Osteoblast (primary cell): ENCODE measurements at places on chromosomes 6 and 20. TPM values are rescaled to one million over a fixed set of nuclear protein-coding genes. Genes with fewer than 3 reads are reported as not detected.

Gene KCNK5
- total RNA-seq = not detected in 2 replicates

Gene SLC26A8
- under 0.01 TPM in 1 of 2 replicates, not detected in the other for total RNA-seq

Gene SLPI
- total RNA-seq = 1.4 and 2.1 TPM in 2 replicates

Gene TCP11
- 0.29 and 0.72 TPM in 2 replicates for total RNA-seq

Gene NPBWR2
- not detected in 2 replicates for total RNA-seq

Gene POPDC3
- total RNA-seq = 32.6 and 41.8 TPM in 2 replicates

Gene ENPP5
- total RNA-seq = 2.5 and 5.3 TPM in 2 replicates

Gene CLIC5
- total RNA-seq = not detected in 2 replicates

Gene ATF6B
- 27.5 and 30.1 TPM in 2 replicates for total RNA-seq

Gene OVOL2
- not detected in 2 replicates for total RNA-seq

Gene CRYBG1
- total RNA-seq = 11.9 and 19.2 TPM in 2 replicates

Gene IL17A
- not detected in 2 replicates for total RNA-seq

Gene TREM2
- under 0.01 and 0.59 TPM in 2 replicates for total RNA-seq

Gene FLRT3
- 2.5 and 5.0 TPM in 2 replicates for total RNA-seq

Gene HDGFL1
- total RNA-seq = not detected in 2 replicates

Gene EFCAB8
- total RNA-seq = 1.4 TPM in 1 of 2 replicates, not detected in the other

Gene LY6G6D
- not detected in 2 replicates for total RNA-seq
